ENCODE measurements at places on chromosomes 4 and X. TPM values are rescaled to one million over a fixed set of nuclear protein-coding genes. Genes with fewer than 3 reads are reported as not detected.
A peak's percentile ranks its signal among the peaks of the same experiment; 100 is the strongest.

DNA sequence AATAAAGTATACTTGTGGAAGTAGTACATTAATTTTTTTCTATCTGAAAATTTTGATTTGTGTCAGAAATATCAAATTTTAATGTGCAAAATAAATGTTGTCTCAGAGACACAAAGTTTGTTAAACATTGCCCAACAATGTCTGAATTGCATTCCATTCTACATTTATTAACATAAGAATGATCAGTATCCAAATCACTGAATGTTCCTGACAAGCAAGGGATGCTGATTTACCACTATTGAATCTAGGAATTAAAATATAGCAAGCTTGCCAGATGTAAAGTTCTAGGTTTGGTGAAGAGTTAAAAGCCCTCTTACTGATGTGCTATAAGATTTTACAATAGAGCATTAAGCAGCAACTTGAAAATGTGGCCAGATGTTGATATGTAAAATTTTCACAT lies 489.2 kb upstream of the CTSO start:
- DNase-seq: no peak

DNA sequence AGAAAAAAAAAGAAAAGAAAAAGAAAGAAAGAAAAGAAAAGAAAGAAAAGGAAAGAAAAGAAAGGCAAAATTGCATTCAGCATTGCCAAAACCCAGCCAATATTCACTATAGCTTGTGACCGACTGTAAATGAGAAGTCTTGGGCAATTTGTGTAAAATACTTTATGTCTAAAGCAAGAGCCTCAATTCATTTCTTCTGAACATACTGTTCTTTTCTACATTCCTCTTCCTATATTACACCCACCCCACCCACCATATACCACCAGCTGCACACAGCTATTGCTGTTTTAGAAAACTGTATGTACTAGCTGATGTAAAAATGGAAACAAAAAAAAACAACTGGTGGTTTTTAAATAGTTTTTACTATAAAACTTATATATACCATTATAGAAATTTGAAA lies 156.9 kb upstream of the TTC29 start:
- no peak for DNase-seq

DNA sequence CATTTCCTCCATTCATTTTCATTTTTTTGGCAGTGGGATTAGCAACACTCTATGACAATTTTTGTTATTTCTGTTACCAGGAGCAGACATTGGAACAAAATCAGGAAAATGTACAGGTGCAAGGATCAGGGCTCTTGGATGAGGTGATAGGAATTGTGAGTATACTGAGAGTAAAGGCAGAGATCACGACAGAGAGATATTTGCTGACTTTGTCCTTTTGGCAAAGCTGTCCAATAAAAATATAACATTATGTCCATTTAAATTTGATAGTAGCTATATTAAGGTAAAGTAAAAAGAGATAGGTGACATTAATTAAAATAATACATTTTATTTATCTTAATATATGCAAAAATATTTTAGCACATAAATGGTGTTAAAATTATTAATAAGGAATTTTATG lies 373.1 kb upstream of the GNPDA2 start:
- DNase-seq: no peak

DNA sequence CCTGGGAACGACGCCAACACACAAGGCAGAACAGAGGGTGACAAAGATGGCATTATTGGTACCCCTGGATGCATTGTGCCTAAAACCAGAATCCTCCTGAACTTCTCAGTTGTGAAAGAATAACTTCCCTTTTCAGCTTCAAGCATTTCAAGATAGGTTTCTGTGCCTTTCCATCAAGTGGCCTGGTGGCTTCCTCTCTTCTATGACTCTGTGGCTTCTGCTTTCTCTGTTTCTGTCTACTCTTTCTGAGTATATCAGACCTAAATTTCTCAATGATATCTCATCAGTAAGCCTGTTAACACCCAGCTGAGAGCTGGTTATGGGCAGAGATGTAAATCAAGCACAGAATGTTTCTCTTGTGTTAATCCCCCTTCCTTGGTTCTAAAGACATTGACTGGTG lies 21.4 kb upstream of the FAM9B start:
- DNase-seq: no peak

GRCh38 chrX:97380200-97380599 lies 496.5 kb downstream of the RPA4 start:
- no peak for DNase-seq

GRCh38 chr4:71270901-71271300 lies 67.9 kb upstream of the SLC4A4 start:
- peak; percentile 9 for DNase-seq

GRCh38 chr4:8558080-8558960 lies 21.9 kb upstream of the GPR78 start:
- DNase-seq: no peak

DNA sequence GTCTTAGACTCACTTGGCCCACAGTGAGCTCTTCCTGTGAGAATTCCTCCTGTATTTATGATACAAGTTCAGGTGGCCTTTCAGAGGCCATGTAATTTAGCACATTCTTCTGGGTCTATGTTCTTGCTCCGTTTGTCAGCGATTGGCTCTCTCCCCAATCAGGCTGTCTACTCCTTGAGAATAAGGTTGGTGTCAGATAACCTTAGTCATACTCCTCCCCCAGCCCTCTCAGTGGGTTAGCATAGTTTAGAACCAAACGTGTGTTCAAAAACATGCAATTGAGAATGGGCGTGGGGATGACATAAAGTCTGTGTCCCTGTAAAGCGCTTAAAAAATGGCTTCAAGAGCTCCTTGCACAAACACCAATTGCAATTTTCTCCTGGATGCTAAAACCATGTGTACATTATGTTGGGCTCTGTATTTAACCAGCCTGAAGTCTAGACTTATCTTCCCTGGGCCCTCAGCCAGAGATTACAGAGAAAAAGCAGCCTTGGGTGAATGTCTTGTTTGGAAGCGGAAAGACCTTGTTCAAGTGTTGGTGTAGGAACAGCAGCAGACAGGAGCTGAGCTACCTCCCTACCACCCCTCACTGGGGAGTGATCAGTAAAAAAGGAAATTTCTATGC lies 9.9 kb upstream of the CT47C1 start:
- no peak for DNase-seq

DNA sequence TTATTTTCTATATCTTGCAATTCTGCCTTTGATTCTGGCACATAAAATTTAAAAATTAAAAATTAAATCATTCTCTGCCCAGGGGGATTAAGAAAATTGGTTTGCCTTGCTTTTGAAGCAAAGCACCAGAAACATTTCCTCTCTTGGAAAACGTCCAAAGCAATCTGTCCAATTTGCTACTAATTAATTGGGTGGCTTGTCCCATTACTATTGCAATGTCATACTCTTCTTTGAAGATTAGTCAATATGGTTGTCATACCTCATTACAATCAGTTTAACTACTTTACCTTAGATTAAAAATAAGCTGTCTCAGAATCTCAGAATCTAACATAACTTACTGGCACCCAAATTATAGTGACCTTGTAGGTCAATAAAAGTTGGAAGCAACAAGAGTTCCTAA lies 208.8 kb downstream of the TMA16 start:
- DNase-seq: no peak

STBD1 gene
- 1.0 TPM for total RNA-seq

CFAP97 gene
- total RNA-seq: 35.3 TPM

RIPPLY1 gene
- not detected for total RNA-seq

CD38 gene
- total RNA-seq: 5.0 TPM

SNCA gene
- 0.90 TPM for total RNA-seq
